ENCODE measurements at places on chromosomes 13 and 19.

- DNase-seq = no peak
These were observed 772 bp downstream of the FAM174C start for GRCh38 chr19:1275976-1276627.

DNA sequence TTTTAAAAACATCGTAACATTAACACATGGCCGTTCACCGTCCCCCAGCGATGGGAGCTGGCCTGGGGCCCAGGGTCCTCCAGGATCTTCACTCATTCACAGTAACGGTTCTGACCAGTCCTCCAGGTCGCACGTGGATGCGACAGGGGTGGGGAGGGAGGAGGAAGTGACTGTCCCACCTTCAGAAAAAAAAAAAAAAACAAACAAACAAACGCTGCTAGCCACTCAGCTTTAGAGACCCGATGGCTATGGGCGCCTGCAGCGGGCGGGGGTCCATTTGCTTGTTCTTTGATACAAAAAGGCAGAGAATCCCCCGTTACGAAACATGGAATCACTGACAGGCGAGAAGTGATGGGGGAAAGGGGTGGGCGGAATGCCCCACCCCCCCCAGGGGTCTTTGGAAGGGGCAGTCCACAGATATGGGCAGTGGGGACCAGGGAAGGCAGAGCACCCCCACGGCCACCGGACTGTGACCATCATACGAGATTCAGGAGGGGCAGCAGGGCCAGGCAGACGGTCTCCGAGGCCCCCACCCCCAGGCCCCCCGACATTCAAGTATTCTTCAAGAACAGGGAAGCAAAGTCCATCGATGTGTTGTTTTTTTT is 13.3 kb downstream of the MKNK2 start:
- DNase-seq = no peak

GRCh38 chr19:51822946-51823345 is 28.0 kb downstream of the FPR3 start:
- DNase-seq = no peak

DNA sequence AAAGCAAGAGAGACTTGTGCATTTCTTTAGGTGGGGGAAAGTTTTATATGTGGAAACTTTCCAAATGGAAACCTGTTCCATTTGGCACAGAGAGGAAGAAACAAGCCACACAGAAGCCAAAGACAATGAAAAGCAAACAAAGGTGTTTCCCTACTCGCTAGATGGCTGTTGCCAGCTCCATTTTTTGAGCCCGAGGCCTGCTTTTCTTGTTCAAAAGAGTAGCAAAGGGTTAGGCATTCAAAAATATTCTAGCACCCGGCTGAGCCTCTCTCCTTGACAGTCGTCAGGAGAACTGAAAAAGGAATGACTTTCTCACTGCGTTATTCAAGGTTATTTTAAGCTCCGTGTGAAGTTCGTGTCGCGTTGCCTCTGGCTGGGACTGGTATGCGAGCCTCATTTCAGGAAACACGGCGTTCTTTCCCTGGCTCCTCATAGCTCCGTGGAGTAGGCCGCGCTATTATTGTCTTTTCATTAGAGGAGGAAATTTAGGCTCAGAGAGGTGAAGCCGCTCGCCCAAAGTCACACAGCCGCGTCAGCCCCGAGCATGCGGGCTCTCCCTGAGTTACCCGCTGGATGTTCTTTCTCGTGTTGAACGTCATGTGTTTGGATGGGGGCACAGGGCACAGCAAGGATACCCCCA is 7.6 kb downstream of the TRPM4 start:
- no peak for DNase-seq

DNA sequence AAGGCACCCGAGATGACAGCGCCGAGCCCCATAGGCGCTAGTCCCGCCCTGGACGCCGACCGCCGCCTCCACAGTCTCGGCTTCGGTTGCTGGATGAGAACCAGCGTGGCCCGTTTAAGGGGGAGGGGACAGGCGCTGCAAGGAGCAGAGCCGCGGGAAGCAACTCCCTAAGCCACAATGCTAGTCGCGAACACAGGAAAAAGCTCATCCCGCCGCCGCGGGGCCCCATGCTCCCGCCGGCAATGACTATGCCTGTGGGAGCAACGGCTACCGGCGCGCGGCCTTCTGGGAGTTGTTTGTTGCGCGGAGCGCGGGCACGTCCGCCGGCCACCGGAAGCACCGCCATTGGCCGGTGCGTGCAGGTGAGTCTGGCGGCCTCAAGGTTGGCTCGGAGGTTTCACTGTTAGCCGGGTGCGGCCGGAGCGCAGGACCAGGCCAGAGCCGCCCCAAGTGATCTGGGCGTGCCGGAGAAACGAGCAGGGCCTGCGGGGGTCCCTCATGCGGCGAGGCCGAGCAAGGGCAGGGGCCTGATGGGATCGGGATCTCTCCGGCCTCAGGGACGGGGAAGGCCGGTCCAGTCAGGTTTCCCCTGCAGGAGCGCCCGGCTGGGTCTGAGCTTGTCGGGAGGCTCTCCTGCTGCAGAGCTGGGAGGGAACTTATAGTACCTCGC is at the start of gene ZNF544:
Gene ZNF544 (plus strand): TSS at position 330 of the 670 bp plus-strand sequence. CDS start 15,110 bp downstream, outside the sequence.
- DNase-seq = peak; percentile 77

DNA sequence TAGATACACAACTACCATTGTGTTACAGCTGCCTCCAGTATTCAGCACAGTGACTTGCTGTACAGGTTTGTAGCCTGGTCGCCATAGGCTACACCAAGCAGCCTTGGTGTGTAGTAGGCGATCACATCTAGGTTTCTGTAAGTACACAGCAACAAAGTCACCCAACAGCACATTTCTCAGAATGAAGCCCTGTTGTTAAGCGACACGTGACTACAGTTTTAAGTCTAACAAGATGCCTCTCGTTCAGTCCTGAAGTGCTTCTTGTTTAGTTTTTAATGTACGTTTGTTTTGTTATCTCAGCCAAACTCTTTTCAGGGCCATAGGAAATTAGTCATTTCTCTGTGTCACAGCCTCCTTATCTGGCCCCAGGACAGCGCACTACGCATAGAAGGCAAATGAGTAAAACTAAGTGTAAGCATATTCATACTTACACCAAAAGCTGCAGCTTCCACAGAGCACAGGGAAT is 50.0 kb upstream of the GPR183 start:
- DNase-seq = peak; percentile 93

- no peak for DNase-seq
These were observed 4.8 kb downstream of the LSR start for GRCh38 chr19:35253316-35254286.

DNA sequence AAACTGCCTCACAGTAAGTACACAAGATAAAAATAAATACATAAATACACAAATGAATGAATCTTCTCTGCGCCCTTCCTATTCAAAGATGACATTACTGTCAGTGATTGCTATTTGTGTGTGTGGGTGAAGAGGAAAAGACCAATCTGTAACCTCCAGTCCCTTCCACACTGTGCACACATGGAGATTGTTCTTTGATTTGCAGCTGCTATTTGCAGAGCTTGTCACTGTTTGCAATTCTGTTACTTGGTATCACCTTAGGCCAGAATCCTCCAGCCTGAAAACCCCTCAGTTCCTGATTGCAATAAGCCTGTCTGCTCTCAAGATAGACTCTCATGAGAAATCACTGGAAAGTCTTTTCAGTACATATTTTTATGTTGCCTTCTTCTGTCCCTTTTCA is 1314.9 kb downstream of the PCDH9 start:
- DNase-seq = no peak

GRCh38 chr19:13366529-13367143 is 139.6 kb downstream of the CACNA1A start:
- DNase-seq = no peak

DNA sequence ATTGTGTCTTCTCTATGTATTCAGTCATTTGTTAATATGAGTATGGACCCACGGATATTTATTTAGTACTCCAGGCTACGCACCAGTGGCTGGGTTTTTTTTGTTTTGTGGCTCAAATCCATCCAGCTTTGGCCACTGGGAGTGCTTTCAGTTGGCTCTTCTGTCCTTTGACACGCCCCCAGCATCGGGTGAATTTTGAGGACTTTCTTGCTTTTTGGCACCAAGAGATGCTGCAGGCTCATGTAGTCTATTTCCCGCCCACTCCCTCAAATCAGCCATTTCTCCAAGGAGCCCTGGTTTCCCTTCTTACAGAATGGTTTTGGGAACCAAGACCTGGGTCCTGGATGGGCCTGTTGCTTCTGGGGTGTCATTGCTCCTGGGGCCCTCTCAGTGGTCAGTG is 55.8 kb downstream of the SMARCA4 start:
- no peak for DNase-seq

DNA sequence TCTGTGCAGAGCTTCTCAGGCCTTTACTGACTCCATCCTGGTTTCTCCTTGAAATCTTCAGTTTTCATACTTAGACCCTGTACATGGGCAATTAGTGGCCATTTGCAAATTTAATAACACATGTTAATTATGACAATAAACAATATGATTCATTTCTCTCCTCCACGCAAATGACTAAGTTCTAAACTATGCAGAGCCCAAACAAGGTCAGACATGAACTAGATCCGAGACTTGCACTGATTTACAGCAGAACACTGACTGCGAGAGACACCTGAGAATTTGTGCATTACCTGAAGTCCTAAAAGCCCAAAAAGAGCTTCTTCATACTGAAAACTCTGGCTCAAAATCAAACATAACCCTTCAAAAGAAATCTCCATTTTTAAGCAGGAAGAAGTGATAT is 521.8 kb downstream of the MYO16 start:
- DNase-seq = no peak

- DNase-seq = no peak
These were observed 178.8 kb downstream of the VWA8 start for GRCh38 chr13:41782086-41782485.

GRCh38 chr19:46648060-46648960 is 12.3 kb upstream of the GNG8 start:
- no peak for DNase-seq

GRCh38 chr19:35760711-35761349 is 2.9 kb downstream of the PROSER3 start:
- no peak for DNase-seq

DNA sequence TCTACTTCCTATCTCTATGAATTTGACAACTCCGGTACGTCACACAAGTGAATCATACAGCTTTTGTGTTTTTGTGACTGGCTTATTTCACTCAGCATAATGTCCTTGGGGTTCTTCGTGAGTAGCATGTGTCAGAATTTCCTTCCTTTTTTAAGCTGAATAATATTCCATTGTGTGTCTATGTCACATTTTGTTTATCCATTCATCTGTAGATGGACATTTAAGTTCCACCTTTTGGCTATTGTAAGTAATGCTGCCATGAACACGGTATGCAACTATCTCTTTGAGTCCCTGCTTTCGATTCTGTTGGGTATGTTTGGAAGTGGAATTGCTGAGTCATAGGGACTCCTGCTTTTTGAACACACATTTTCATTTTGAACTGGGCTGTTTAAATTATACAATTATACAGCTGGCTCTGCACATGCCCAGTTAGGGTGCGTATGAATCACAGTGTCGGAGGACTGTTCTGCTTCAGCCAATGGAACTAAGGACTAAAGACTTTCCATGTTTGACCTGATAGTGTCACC is 43.0 kb upstream of the C13orf42 start:
- peak; percentile 47 for DNase-seq

- DNase-seq = no peak
These were observed 48.8 kb downstream of the ATP11A start for GRCh38 chr13:112738606-112739005.

DNA sequence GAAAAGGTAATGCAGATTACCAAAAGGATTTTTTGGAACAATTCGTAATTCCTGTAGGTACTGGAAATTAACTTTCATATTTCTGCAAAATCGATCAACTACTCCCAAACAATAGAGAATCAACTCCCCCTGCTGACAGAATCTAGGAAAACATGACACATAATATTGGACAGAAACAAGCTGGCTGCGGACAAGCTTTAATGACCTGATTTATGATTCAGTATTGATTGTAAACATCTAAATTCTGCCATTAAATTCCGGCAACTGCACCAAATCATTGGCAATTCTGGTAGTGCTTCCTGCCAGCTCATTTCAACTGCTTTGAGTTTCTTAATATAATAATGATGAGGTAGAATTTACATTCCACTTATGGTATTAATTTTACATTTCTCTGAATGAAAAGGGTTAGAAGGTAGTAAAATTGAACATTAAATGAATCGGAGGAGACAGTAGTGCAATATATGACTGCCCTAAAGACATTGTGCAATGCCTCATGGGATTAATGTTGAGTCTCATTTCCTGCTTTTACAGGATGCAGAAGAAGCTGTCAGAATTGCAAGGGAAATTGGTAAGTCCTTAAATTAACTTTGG is 146.5 kb downstream of the PCCA start:
- peak; percentile 55 for DNase-seq

DNA sequence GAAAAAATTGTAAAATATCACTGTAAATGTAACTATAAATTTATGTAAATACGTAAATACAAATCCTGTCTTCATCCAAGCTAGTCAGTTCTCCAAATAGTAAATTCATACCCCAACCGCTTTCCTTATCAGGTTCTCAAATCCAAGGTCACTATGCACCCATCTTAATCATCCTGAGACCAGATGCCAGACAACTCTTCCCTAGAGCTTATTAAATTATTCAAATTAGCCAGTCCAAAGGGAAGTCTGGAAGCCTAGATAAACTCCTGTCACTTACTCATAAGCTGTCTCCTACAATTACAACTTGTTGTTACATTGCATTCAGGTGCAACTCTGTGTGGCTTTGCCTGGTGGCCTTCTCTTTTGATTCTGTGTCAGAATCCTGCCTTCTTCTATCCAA is 836.1 kb upstream of the PCDH20 start:
- DNase-seq = no peak

DNA sequence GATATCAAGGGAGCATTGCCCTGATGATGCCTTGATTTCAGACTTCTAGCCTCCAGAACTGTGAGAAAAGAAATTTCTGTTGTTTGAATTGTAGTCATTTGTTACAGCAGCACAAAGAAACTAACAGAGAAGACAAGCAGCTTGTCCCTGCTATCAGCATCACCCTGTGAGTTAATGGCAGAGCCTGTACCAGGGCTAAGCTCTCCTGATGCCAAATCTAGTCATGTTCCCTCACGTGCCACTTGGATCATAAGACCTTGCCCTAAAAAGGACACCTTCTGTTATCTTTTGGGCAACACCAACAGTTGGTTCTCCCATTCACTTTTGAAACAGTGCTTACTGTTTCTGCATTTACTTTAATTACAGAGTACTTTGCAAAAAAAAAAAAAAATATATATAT is 14.8 kb downstream of the RCBTB2 start:
- DNase-seq = no peak

DNA sequence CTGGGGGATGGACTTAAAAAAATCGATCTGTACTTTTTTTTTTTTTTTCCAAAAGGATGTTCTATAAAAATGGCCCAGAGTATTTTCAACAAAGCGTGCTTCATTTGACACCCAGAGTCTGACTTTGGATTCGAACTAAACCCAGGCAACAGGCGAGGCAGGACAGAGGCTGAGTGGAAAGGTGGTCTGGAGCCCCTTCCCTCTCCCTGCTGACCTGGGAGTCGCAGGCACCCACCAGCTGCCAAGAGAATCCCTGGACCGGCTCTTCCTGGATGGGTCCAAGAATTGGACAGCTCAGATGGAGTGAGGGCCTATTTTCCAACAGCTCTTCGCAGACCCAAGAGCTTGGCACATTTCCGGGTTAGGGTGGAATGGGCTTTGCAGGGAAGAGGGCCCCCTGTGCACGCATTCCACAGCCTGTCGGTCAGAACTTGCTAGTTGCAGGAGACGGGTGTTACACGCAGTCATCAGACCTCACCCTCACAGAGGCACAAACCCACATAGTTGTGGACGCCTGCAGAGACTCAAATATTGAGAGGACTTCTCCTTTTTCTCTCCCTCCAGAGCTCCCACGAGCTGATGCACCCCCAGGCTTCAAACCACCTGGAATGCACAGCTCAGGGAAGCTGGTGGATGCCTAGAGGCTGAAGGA is 15.2 kb downstream of the KCTD15 start:
- DNase-seq = no peak

GRCh38 chr19:1651568-1652291 is 685 bp downstream of the TCF3 start:
- DNase-seq = no peak

All from activated CD4-positive, alpha-beta T cell treated with anti-CD3 and anti-CD28 coated beads, Interleukin-2, amount 50 U/mL, for 16 hours (primary cell).